Stimulated activated memory B cell treated with anti-CD40 and anti-IgM and Interleukin-4, amounts not matched to agents 10 μg/mL and 1 μg/mL and 100 μg/mL, for 72 hours (primary cell): ENCODE measurements at places on chromosomes 6 and 20.

- ATAC-seq, result peak; percentile 97
Measured at GRCh38 chr6:11975353-11975977, 36.6 kb upstream of the HIVEP1 start.

- no peak for ATAC-seq
Measured at GRCh38 chr20:8398263-8399051, 266.4 kb downstream of the PLCB1 start.

DNA sequence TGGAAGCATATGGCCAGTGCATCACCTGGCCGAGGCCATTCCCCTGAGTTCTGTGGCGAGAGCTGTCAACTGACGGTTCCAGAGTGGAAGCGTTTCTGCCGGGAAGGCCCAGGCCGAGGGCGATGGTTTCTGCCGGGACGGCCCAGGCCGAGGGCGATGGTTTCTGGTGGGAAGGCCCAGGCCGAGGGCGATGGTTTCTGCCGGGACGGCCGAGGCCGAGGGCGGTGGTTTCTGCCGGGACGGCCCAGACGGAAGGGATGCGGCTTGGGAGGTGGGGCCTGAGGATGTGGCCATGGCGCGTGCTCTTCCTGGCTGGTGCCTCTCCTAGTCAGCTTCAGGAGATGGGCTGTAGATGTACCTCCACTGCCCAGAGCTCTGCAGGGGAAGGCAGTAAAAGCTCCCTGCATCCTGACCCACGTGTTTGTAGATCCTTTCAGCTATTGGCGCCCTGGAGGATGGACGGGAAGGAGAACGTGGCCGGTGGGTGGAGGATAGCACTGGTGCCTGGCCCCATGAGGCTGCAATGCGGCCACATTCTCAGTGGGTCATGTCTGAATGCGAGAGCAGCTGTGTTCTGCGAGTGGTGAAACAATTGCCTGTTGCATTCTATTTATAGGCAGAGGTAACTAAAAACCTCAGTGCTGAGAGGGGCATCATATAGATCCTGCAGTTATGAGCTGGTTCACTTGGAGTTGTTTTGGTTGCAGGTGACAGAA lies 12.8 kb downstream of the TPD52L2 start:
- no peak for ATAC-seq

DNA sequence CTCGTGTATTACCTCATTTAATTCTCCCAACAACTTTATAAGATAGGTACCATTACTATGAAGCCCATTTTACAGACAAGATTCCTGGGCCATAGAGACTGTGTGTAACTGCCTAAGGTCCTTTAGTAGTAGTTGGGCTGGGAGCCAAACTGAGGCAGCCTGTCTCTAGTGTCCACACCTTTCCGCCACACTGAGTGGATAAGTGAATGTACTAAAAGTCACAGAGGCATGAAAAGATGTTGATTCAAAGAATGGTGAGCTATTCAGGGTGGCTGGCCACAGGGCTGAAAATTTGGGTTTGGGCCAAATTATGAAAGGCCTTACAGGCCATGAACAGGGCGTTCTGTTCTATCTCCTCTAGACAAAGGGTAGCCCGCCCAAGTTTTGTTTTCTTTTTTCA lies 11.0 kb downstream of the CD24 start:
- no peak for ATAC-seq

DNA sequence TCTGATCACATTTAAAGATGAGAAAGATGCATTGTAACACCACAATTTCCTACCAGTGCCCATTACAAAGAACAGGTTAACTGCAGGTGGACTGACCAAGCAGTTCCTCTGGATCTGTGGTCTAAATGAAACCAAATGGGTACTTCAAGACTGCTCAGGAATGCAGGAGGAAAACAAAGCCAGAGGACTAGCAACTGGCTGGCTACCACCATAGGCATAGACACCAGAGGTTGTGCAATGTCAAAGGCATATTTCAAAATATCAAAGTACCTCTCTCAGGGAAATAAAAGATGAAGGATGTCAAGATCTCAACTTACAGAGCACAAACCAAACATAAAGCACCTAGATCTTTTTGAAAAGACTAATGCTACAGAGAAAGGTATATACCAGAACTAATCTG lies 65.5 kb downstream of the GMDS start:
- ATAC-seq, result no peak

DNA sequence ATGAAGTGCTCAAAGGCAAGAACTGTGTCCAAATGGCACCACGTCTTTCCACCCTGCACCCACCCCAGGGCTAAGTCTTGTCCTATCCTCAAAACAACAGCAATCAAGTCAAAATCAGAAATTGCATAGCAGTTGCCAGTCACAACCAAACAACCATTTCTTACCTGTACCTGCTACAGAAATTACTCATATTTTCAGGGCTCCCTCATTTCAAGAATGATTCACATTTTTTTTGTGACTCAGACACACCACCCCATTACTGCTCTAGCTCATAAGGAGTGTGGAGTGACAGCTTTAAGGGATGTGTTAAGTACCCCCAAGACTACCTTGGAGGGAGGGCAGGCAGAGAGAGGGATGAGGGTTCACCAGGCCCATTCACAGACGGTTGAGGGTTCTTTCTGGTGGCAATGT lies 111.7 kb downstream of the TRERF1 start:
- peak; percentile 77 for ATAC-seq

GRCh38 chr6:106177786-106178185 lies 91.7 kb downstream of the PRDM1 start:
- no peak for ATAC-seq

GRCh38 chr6:44076356-44077213 lies 50.7 kb downstream of the MRPL14 start:
- no peak for ATAC-seq

DNA sequence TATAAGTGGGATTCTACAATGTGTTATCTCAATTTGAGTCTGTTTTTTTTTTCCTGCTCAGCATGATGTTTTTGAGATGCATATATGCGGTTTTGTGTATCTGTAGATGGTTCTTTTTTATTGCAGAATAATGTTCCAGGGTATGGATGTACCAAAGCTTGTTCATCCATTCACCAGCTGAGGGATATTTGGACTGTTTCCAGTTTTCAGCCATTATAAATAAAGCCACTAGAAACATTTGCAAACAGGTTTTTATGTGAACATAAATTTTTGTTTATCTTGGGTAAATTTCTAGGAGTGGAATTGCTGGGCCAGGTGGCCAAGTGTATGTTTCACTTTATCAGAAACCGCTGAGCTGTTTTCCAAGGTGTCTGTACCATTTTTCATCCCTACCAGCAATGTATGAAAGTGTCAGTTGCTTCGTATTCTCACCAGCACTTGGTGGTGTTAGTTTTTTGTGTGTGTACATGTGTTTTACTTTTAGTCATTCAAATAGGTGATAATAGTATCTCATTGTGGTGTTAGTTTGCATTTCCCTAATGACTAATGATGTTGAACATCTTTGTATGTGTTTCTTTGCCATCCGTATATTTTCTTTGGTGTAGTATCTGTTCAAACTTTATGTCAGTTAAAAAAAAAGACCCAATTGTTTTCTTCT lies 124.2 kb downstream of the CEBPB start:
- no peak for ATAC-seq

GRCh38 chr6:155519176-155519738 lies 63.6 kb upstream of the NOX3 start:
- no peak for ATAC-seq

DNA sequence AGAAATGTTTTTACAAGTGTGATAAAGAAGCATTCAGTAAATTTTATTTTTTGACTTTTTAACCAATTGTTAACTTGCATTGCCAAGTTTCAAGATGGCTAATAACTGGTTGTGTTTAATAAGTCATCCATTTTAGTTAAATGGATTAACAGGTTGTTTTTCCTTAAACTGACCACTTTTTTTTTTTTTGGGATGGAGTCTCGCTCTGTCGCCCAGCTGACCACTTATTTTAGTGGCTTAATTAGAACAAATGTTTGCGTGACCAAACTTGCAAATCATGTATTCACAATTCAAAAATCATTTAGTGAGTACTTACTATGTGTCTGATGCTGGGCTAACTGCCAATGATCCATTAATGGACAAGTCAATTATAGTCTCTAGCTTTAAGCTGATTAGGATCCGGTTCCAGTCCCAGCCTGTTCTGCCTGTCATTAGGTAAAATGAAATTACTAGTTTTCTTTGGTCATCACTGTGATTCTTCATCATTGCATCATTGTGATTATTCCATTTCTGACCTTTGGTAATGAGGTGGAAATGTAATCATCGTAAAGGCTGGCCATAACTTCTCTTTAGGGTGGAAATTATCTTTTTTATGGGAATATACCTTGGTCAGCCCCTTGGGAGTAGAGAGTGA lies 729.2 kb upstream of the MARCKS start:
- ATAC-seq, result no peak
